ENCODE measurements at places on chromosomes 1 and 21.

DNA sequence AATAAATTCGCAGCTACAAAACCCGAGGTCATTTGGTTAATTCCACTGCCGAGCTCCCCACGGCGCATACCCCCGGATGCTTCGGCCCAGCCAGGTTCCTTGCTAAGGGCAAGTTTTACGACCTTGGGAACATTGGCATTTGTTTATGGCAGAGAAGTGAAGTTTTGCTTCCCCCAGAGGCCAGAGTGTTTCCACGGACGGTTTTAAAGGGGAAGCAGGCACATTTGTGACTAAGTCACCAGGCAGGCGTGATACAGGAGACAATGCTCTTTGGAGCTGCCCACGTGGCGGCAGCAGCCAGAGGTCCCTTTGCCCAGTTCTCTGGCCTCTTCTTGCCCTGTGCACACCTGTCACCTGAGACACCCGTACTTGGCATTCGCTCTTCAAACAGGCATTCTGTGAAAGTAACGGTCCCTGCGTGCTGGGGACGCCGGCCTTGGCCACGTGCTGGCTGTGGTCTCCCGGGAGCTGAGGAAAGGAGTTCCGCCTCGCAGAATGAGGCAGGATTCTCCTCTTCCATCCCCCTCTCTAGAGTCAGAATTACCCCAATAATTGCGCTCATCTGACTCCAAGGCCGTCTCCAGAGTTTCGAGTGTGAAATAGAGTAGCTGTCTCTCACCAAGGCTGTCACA is 138.3 kb downstream of the PRDM16 start:
- H3K4me1 ChIP-seq: no peaks in the 10 kb centered on the region
- H3K27me3 ChIP-seq: no peaks in the 10 kb centered on the region
- no peak for DNase-seq

GRCh38 chr1:38991638-38992411 is 749 bp downstream of the AKIRIN1 start:
- no peaks in the 10 kb centered on the region for H3K27me3 ChIP-seq
- H3K36me3 ChIP-seq: peaks cover 36% of the 10 kb centered on the region
- peak overlapping the region; percentile 72 for H3K27ac ChIP-seq
- no peak for DNase-seq

DNA sequence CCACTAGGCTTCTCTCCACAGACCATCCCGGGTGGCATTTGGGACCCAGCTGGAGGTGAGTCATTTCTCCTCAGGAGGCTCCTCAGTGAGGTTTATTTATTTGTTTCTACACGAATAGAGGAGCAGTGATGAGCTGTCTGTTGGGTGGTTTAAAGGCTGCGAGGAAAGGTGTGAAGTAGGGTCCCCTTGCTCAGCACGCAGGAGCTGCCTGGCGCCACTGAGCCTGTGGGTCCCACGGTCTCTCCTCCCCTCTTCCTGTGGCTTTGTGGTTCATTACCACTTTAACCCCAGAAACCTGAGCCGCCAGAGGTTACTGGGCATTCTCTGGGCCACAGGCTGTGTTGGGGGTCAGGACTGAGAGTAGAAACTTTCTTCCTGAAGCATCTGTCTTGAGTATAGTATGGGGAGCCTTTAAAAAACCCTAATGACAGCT is 39.9 kb downstream of the IL6R start:
- DNase-seq: peak; percentile 53
- H3K4me3 ChIP-seq: no peak overlapping the region
- H3K36me3 ChIP-seq: peaks cover 25% of the 10 kb centered on the region
- peak overlapping the region; percentile 63 for H3K27ac ChIP-seq
- H3K4me1 ChIP-seq: peaks cover 43% of the 10 kb centered on the region

- DNase-seq: no peak
- no peak overlapping the region for H3K27ac ChIP-seq
- no peak overlapping the region for H3K4me3 ChIP-seq
Measured at GRCh38 chr1:93434088-93434487, 13.8 kb upstream of the FNBP1L start.

DNA sequence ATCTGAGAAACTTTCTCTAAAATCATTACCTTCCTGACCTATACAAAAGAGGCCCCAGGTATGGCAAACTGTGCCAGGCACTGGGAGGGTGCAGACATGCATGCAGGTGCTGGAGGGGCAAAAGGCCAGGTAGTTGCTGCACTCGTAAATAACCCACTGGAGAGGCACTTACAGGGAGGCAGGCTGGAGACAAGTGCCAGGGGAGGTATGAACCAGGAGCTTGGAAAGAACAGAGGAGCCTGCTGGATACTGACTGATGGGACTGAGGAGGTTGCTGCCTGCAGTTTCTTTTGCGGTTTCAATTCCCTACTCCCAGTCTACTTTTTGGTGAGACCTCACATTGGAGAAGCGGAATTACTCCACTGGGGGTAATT is 113.9 kb downstream of the DSCAM start:
- H3K4me3 ChIP-seq: no peak overlapping the region
- no peaks in the 10 kb centered on the region for H3K27me3 ChIP-seq
- no peaks in the 10 kb centered on the region for H3K36me3 ChIP-seq
- DNase-seq: no peak

- H3K4me1 ChIP-seq: no peaks in the 10 kb centered on the region
- DNase-seq: no peak
- H3K36me3 ChIP-seq: no peaks in the 10 kb centered on the region
- H3K27me3 ChIP-seq: no peaks in the 10 kb centered on the region
- no peak overlapping the region for H3K27ac ChIP-seq
- H3K4me3 ChIP-seq: no peak overlapping the region
Measured at GRCh38 chr21:27057997-27058396, 91.1 kb upstream of the ADAMTS5 start.

GRCh38 chr1:184078564-184079249 is 27.2 kb downstream of the TSEN15 start:
- H3K4me3 ChIP-seq: no peak overlapping the region
- H3K27me3 ChIP-seq: no peaks in the 10 kb centered on the region
- DNase-seq: no peak

All from activated CD4-positive, alpha-beta memory T cell treated with anti-CD3 and anti-CD28 coated beads, Interleukin-2, amount 10 ng/mL, durations not matched to agents 7 days and 5 days (primary cell).